ENCODE measurements at places on chromosomes 2 and 18.
A peak's percentile ranks its signal among the peaks of the same experiment; 100 is the strongest.

DNA sequence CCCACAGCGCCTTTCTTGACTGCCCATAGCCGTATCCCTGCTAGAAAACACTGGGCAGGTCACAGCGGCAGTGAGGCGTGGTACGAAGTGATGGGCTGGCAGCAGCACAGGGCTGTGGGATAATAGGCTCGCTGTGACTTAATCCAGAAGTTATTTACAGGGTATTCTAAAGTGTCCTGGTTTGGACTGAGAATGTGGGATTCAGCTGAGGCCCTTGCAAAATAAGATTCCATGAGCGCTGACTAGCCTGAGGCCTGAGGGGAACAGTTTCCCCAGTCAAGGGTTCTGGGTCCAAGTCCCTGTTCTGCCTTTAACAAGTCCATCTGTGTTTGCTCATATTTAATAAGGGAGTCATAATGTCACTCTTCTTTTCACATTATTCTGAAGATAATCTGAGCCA is 34.6 kb downstream of the SETBP1 start:
- no peak for DNase-seq

- DNase-seq, result no peak
Measured at GRCh38 chr2:36357847-36358659, 2.5 kb downstream of the CRIM1 start.

DNA sequence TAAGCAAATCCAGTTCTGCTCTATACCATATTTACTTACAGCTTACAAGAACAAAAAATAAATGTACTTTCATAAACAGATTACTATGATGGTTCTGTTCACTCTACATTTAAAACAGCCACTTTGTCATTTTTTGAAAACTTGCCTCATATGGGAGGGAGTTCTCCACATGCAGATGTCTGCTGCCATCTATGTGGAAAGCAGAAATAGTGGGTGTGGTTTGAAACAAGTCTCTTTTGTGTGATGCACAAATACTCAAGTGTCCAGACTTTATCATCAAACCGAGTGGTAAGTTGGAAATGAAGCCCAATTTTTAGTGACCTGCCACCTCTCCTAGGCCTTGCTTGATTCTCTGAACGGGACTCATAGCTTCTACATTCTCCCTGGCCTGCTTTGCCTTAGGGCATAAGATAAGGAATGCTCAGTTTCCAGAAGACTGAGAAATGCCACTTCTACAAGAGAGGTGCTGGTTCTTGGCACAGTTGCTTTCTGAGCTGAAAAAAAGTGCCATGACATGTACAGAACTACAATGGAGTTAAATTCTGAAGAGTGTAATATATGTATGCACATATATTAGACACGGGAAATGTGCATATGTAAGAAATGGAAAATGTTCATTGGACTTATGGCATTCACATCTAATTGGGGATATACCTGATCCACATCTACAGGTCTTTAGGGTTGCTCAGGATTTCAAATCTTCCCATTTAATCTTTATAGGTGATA is 221.0 kb downstream of the SLC8A1 start:
- no peak for DNase-seq

DNA sequence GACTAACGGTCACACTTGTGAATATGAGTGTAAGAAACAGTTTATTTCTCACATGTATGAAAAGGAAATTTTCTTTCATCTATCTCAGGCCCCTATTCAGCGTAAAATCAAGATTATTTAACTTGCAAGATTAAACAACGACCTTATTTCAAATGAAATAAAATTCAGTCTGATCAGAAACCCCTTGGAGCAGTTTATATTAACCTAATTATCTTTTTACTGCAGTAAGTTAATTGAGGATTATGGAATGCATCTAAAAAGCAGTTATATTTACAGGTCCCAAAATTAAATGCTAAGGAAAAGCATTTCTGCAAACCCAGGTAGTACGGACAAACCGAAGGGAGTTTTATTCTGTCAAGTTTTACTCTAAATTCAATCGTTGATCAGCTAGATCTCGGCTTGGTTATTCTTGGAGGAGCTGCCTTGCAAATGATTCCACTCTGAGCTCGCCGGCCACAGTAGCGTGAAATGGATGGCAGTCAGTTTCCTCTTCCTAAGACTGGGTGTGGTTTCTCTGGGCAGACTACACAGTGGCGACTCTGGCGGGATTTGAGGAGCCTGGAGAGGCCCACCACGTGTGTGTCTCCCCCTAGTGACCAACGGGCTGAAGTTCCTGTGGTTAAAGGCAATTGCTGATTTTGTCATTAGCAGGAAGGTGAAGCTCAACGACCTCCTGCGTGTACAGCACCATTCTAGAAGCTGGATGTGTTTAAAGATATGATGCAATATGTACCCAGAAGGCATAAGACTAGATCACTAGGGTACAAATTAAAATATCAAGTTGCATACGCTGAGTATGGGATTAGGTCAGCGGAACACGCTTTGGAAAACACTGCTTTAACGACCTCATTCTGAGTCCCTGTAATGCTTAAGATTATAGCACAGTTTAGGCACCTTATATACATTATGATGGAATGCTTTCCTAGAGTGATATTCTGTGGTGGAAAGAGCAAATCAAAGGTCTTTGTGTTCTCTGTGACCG is 36.4 kb downstream of the PRKRA start:
- DNase-seq, result peak; percentile 80

- no peak for DNase-seq
Measured at GRCh38 chr2:82998781-82999180, 1460.3 kb downstream of the SUCLG1 start.

Measured in CD4-positive, alpha-beta T cell treated with Interleukin-6 for 4 hours (primary cell).